T-helper 2 cell treated with Interferon-gamma antibody and Interleukin-4, amounts not matched to agents 100 ng/mL and 5 ng/mL, for 36 hours (primary cell): ENCODE measurements at places on chromosomes 6 and 20. TPM values are rescaled to one million over a fixed set of nuclear protein-coding genes. Genes with fewer than 3 reads are reported as not detected.

HNF4A gene
- total RNA-seq: not detected in 2 replicates

PLG gene
- 0.39 TPM in 1 of 2 replicates, not detected in the other for total RNA-seq

VSX1 gene
- total RNA-seq: not detected in 2 replicates

RIPPLY2 gene
- not detected in 2 replicates for total RNA-seq

RING1 gene
- total RNA-seq: 41.2 and 41.6 TPM in 2 replicates

PACRG gene
- not detected in 2 replicates for total RNA-seq

BYSL gene
- 38.5 and 39.5 TPM in 2 replicates for total RNA-seq

SS18L1 gene
- total RNA-seq: 20.0 and 22.0 TPM in 2 replicates

TFAP2A gene
- 0.07 TPM in 1 of 2 replicates, not detected in the other for total RNA-seq

CCM2L gene
- not detected in 2 replicates for total RNA-seq

RNF144B gene
- 1.8 and 2.1 TPM in 2 replicates for total RNA-seq

GGTLC1 gene
- total RNA-seq: not detected in 2 replicates

EZR gene
- total RNA-seq: 244 and 252 TPM in 2 replicates

C20orf144 gene
- 0.25 TPM in 1 of 2 replicates, not detected in the other for total RNA-seq

GPR63 gene
- total RNA-seq: 3.9 and 4.2 TPM in 2 replicates

PRPH2 gene
- total RNA-seq: not detected in 2 replicates

LRRC73 gene
- 0.16 and 0.32 TPM in 2 replicates for total RNA-seq

SSTR4 gene
- not detected in 2 replicates for total RNA-seq

SYCP2L gene
- 0.34 and 0.36 TPM in 2 replicates for total RNA-seq

HLA-DRB1 gene
- total RNA-seq: 69.9 and 74.8 TPM in 2 replicates

HLA-DQA1 gene
- total RNA-seq: 20.2 and 21.5 TPM in 2 replicates

SCAF8 gene
- total RNA-seq: 38.2 and 39.8 TPM in 2 replicates

TTK gene
- total RNA-seq: 31.2 and 31.6 TPM in 2 replicates

C6orf58 gene
- not detected in 2 replicates for total RNA-seq

PPP1R11 gene
- total RNA-seq: 57.0 and 59.6 TPM in 2 replicates

CGAS gene
- 45.8 and 46.5 TPM in 2 replicates for total RNA-seq

SCGN gene
- not detected in 2 replicates for total RNA-seq

MYB gene
- 75.7 and 77.9 TPM in 2 replicates for total RNA-seq
